CD4-positive, alpha-beta T cell treated with Interleukin-6 for 4 hours (primary cell): ENCODE measurements at places on chromosomes 7 and 10.

GRCh38 chr10:93844979-93845626 is 48.7 kb upstream of the SLC35G1 start:
- DNase-seq = no peak

GRCh38 chr10:117619707-117620405 is 77.3 kb downstream of the EMX2 start:
- no peak for DNase-seq

DNA sequence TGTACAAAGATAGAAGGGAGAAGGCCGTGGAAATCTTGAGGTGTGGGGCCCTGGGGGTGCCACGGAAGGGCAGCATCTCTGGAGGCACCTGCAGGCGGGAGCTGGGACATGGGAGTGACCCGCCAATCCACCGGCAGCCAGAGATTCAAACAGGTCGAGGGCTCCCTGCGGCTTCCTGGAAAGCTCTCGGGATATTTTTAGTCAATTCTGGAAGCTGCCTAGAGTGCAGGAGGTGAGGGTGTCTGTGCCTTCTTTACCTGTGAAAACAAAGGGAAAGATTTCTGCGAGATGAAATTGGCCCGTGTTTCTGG is 16.6 kb downstream of the MNX1 start:
- DNase-seq = no peak

DNA sequence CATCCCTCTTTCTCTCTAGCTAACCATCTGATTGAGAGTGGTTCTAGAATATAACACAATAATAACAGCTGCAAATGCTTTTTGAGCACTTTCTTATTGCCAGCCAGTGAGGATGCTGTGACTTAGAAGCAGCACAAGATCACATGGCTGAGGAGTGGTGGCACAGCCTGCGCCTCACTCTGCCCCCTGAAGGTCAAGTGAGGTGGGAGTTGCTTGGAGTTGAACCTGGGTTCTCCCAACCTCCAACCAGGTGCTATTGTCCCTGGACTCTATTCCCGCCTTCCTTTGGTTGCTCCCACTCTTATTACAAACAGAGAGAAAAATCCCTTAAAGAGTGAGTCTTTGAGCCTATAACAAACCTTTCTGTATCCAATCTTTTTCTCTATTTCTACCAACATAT is 280.3 kb upstream of the PODXL start:
- DNase-seq = no peak

- no peak for DNase-seq
These were observed 135.8 kb upstream of the UNC5B start for GRCh38 chr10:71076473-71077142.

GRCh38 chr7:95804052-95804451 is 31.7 kb downstream of the DYNC1I1 start:
- no peak for DNase-seq

GRCh38 chr7:138295049-138295637 is 164.9 kb upstream of the TRIM24 start:
- no peak for DNase-seq

DNA sequence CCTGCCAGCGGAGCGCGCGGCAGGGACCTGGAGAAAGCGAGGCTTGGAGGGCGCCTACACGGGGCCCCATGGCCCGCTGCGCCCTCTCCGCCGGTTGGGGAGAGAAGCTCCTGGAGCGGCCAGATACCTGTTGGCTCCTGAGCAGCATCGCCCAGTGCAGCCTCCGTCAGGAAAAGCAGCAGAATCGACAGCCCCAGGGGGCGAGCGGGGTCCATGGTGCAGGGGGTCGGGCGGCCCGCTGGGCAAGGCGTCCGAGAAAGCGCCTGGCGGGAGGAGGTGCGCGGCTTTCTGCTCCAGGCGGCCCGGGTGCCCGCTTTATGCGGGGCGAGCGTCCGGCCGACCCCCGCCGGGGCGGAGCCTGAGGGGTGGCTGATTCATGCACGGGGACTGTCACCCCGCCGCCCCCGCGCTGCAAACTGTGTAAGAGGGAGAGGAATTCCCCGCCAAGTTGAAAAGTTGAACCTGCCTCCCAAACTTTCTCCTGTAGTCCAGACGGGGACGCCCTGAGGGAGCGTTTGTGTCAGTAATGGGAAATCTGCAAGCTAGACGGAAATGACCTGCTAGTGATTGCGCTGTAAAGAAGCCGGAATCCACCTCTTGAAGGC is at the start of gene TFPI2:
TFPI2 (minus strand) TSS at position 290 of the 605 bp plus-strand sequence; CDS start at position 215, 75 bp downstream.
- DNase-seq = no peak

DNA sequence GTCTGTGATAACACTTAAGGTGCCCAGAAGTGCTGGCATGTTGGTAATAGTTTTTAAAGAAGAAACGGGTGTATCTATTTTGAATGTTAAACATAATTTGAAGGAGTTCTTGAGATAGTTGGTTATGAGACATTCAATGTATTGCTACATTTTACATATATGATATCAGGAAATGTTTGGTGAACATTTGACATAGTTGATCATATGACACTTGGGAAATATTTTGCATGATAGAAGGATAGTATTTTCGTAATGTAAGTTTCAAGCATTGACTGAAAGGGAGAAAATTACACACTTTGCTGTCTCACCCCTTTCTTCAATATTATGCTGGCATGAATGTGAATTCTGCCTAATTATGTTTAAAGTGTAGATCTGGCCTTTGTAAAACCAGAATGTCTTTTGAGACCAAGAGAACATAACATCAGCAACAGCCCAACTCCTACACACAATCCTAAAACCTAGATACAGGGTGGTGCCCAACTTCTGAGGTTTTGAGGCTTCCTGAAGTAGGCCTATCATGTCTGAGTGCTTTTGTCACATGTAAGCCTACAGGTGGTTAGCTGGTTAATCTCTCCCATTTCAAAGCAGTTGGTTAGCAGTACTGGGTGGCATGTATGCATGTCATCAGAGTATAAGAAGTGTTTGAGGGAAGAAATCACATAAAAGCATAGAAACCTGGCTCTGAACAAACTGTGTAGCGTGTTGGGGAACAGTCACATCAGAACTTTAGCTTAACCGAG is 2.1 kb downstream of the ADD3 start:
- peak; percentile 66 for DNase-seq

DNA sequence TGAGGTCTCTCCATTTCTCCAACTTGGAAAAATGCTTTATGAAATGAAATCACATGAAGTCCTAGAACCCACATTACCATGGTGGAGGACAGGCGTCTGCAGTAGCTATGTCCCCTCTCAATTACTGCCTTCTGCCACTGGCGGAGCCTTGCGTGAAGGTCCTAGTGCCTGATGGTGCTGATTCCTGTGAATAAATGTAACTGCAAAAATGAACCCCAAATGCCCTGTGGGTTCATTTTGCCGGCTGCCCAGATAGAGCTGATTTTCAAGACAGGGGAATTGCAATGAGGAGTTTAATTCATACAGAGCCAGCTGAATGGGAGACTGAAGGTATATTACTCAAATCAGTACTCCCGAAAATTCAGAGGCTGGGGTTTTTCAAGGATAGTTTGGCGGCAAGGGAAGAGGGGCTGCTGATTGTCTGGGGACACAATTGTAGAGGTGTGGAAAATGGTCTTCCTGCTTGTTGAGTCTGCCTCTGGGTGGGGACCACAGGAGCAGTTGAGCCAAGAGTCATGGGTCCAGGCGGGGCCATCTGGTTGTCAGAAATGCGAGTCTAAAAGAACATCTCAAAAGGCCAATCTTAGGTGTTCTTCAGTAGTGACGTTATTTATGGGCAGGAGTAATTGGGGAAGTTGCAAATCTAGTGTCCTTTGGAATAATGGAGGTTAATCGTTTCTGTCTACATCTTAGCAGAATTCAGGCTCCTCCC is 13.5 kb downstream of the PRF1 start:
- no peak for DNase-seq

- no peak for DNase-seq
These were observed 33.6 kb upstream of the DNMBP start for GRCh38 chr10:100043344-100043743.

DNA sequence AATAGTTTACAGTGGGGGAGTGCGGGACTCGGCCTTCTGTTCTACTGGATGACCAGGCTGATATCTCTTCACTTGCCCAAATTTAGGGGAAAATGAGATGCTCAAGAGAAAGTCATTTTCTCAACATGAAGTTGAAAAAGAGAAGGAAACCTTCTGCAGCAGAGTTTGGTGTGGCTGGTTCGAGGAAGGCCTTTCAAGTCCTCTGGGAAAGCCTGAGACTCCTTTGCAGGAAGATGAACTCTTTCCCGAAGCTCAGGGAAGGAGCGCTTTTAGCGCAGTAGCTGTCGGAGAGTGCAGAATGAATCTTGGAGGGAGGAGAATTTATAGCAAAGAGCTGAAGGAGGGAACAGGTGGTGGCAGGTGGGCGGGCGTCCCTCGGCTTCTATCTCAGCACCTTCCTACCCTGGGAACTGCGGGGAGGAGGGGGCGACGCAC is at the start of gene ATOH7:
ATOH7 (minus strand) TSS at position 297 of the 435 bp plus-strand sequence. CDS start 436 bp downstream, outside the sequence.
- no peak for DNase-seq

GRCh38 chr7:130639388-130639787 is 29.2 kb downstream of the COPG2 start:
- no peak for DNase-seq

- DNase-seq = no peak
These were observed 49.0 kb downstream of the SPOCK2 start for GRCh38 chr10:72039377-72039776.

GRCh38 chr10:59698326-59698725 is 11.3 kb downstream of the SLC16A9 start:
- DNase-seq = no peak

DNA sequence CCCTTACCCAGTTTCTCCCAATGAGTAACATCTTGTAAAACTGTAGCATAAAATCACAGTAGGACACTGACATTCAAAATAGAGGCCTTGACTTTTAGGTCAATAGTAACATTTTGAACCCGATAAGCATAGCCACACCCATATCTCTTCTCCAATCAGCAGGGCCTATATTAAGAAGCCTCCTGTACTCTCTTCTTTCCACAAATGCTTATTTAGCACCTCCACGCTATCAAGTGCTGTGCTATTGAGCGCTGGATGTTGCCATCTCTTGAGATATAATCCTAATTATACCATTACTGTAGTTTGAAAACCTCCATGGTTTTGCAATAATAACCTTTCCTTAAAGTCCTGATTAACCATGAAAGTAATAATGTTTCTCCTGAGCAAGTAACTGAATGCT is 40.1 kb upstream of the CBLL1 start:
- no peak for DNase-seq

- no peak for DNase-seq
These were observed 132.2 kb upstream of the YAE1 start for GRCh38 chr7:39434012-39434411.

- no peak for DNase-seq
These were observed 69.8 kb upstream of the DRGX start for GRCh38 chr10:49465736-49466135.

- DNase-seq = no peak
These were observed 44.5 kb downstream of the THSD7A start for GRCh38 chr7:11787534-11787933.

DNA sequence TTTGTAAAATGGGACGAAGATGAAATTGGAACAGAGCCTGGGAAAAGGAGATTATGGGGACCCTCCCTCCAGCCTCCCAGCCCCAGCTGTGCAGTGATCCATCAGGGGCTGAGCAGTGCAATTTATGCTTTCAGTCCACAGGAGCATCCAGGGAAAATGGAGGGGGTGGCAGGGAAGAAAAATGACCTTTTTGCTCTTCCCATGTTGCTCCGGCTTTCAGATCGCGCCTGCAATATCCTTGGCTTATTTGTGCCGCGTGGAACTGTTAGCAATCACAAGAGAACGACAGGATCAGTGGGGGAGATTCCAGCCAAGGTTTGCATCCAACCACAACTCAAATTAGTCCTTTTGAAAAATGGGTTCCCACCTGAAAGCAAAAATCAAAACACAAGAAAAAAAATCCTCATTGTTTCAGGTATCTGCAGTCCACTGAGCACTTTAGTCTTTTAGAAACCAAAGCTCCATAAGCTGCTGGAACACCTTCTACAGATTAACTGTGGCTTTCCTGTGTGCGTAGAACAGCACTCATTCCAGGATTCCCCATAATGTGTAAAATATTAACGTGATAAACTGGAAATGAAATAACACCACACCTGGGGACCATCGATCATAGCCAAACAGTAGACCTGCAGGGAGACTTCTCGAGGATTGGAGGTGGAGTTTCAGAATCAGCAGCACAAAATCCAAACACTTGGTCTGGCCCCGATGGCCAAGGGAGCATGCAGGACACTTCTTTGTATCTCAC is 30.7 kb upstream of the SFMBT2 start:
- no peak for DNase-seq

- no peak for DNase-seq
These were observed 22.0 kb upstream of the LAMB4 start for GRCh38 chr7:108152198-108152597.

GRCh38 chr7:121755818-121756552 is 117.0 kb upstream of the PTPRZ1 start:
- no peak for DNase-seq

DNA sequence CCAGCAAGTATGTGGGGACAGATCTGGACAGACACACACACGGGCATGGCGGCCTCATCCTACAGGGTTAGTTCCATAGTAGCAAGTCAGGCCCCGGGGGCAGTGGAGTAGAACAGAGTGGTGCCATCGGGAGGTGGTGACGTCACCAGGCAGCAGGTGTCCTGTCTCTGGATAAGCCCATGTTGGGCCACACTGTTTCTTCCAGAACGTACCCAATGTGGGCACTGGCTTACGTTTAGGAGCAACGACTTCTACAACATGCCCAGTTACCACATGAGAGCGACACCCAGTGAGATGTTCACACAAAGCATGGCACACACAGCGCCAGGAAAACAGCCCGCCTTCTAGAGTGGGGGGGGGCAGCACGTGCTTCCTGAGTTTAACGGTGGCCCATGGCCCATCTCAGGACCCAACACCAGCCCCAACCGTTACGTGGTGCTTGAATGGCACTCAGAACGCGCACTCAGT is 67.8 kb downstream of the CTBP2 start:
- no peak for DNase-seq

DNA sequence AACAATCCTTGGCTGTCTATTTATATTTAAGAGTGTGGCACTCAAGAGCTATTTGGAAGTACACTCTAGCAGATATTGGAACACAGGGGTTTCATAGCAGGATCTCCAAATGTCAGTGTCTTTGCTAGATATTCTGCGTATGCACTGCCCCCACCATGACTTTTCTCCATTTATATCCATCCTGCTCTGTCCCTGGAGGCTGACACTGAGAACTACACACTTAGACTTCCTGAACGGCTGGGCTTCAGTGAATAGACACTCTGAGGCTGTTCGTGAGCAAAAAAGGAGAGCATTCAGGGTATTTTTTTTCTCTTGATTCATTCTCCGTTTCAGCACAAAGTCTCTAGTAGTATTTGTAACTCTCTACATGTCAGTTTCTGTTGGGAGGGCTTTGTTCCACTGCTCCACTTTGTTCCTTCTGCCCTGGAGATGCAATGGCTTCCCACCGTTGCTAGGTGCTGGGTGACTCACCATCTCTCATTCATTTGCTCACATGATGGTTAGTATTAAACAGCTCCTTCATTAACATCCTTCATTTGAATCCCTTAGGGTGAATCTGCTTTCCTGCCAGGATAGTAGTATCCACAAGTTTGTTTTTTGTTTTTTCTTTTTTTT is 155.9 kb upstream of the SLC13A1 start:
- DNase-seq = no peak

- no peak for DNase-seq
These were observed 18.2 kb downstream of the SVIL start for GRCh38 chr10:29616542-29616941.
